T47D (cell line): ENCODE measurements at places on chromosomes 6 and 20.
A peak's percentile ranks its signal among the peaks of the same experiment; 100 is the strongest.

GRCh38 chr20:54190217-54190616, 16.4 kb upstream of the CYP24A1 start:
- DNase-seq = no peak

DNA sequence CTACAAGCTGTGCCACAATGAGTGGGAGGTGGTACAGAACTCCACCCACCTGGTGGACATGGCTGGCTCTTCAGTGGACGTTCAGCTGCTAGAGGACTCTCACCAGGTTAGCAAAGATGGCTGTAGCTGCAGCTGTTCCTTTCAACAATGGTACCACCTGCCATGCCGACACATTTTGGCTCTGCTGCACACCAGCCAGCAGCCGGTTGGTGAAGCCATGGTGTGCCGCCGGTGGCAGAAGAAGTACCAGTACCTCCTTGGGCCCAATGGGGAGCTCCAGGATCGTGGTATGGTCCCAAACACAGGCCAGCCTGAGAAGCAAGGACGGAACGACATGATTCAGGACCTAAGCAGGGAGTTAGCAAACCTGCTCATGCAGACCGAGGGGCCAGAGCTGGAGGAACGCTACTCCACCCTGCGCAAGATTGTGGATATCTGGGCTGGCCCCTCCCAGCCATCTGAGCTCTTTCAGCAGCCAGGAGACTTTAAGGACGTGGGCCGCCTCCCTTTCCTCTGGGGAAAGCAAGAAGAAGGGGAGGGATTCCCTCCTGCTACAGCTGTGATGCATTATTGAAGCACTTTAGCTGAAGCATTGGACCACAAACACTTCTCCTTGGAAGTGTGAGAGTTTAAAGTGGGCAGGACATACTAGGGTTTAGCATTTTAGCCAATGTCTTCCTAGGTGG, 2.8 kb upstream of the ZSWIM1 start:
- no peak for DNase-seq

DNA sequence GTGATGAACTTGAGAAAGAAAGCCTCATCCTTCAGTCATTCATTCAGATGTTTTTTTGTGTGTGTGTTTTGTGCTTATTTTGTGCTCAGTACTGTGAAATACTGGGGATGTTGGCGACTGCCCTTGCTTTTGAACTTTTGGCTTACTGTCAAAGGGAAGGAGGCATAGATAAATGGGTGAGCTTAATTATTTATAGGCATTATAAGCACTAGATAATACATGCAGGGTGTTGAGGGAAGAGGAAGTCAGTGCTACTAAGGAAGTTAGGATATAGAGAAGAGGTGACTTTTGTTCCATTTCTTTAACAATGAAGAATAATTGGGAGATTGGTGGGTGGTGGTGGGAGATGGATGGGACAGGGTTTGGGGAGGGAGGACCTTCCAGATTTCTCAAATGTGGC, 23.6 kb downstream of the XRN2 start:
- DNase-seq = no peak

- DNase-seq = no peak
Observed at GRCh38 chr20:48754292-48754691, 73.5 kb downstream of the PREX1 start.

DNA sequence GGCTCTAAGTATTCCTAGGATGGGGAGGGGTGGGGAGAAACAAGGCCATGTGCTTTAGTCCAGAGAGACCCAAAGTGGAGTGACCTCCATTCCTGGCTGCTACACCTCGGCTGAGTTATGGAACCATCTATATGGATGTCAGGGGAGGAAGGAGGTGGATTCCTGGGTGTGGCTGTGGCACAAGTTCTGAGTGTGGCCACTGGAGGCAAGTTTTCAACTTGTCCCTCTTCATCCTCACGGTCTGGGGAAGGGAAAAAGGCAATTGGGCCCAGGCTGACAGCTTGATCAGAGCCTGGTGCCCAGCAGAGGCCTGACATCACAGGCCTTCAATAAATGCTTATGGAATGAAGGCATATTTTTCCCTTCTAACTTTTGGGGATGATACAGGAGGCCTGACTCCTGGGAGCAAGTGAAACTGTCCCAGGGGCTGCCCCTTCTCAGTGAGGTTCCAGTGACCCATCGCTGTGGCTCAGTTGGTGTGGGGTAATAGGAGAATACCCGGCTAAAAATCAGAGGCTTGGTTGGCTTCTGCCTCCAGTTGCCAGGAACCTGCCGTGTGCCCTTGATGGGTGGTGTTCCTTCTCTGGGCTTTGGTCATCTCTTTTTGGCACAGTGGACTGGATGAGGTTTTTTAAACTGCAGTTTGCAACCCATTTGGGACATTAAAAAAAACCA, 1.8 kb upstream of the ITPR3 start:
- peak; percentile 43 for DNase-seq

GRCh38 chr6:167665698-167666330, 160.9 kb upstream of the AFDN start:
- no peak for DNase-seq

GRCh38 chr6:54426995-54427394, 118.8 kb downstream of the TINAG start:
- no peak for DNase-seq

DNA sequence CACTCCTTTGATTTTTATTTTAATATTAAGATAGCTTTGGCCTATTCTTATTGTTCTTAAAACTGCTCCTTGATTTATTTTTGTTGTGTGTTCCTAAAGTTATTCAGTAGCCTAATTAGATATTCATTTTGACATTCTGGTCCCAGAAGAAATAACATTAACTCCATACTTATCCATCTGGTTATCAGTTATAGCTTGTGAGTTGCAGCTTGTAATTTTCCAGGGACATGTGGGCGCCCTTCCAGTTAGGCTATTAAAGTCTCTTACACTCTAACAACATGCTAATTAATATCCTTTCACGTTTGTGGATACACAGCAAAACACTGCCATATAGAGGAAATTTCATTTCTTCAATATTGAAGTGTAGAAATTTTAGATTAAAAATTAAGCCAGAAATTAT, 987.5 kb downstream of the HACE1 start:
- DNase-seq = no peak

- DNase-seq = no peak
Observed at GRCh38 chr20:9958693-9959092, 76.1 kb upstream of the ANKEF1 start.

DNA sequence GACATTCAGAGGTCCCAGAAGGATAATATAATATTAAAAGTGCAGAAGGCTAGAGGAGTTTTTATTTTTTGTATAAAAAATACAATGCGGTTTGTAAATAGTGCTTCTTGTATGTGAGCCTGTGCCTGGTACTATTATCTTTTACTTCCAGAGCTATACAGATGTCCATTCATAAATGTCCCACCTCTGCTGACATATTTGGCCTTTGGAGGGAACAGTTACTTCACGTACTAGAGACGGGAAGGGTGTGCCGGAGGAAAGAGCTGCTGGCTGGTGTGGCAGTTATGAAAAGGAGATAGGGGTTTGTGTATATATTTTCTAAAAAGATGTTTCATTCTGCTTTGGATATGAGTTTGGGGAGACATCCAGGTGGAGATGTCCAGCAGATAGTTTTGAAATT, 8.8 kb downstream of the CD109 start:
- no peak for DNase-seq

GRCh38 chr6:111358454-111358853, 124.6 kb downstream of the REV3L start:
- DNase-seq = no peak

GRCh38 chr6:1390946-1391799, 1.8 kb downstream of the FOXF2 start:
- no peak for DNase-seq

DNA sequence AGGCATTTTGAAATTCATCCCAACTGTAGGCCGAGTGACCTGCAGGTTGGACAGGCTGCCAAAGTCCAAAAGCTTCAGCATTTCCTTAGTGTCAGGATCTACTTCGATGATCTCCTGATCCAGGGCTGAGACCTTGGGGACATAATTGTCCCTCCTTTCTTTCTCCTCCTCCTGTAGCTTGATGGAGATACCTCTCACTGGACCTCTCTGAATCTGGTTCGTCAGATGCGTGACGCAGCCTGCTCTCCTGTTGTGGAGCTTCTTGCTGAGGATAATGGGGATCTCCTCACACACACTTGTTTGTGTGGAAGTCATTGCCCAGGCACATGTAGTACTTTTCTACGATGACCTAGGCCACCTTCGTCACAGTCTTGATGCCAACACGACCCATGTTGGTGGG, 1.5 kb upstream of the MAS1L start:
- DNase-seq = no peak

DNA sequence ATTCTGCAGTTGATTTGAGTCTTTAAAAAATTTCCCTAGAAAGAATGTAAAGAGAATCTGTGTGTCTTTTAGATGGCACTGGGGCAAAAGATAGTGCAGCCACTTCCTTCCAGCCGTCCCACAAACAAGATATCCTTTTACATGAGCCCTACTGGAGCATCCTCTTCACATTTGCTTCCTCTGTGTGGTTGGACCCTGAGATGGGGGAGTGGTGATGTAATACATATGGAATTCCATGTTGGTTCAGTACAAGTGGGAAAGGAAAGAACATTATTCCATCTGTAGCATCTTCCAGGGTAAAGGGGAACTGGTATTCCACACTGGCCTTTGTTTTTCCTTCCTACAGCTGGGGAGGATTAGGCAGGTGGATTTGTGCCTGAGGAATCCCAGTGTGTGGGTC, 78.9 kb upstream of the ISM1 start:
- no peak for DNase-seq

DNA sequence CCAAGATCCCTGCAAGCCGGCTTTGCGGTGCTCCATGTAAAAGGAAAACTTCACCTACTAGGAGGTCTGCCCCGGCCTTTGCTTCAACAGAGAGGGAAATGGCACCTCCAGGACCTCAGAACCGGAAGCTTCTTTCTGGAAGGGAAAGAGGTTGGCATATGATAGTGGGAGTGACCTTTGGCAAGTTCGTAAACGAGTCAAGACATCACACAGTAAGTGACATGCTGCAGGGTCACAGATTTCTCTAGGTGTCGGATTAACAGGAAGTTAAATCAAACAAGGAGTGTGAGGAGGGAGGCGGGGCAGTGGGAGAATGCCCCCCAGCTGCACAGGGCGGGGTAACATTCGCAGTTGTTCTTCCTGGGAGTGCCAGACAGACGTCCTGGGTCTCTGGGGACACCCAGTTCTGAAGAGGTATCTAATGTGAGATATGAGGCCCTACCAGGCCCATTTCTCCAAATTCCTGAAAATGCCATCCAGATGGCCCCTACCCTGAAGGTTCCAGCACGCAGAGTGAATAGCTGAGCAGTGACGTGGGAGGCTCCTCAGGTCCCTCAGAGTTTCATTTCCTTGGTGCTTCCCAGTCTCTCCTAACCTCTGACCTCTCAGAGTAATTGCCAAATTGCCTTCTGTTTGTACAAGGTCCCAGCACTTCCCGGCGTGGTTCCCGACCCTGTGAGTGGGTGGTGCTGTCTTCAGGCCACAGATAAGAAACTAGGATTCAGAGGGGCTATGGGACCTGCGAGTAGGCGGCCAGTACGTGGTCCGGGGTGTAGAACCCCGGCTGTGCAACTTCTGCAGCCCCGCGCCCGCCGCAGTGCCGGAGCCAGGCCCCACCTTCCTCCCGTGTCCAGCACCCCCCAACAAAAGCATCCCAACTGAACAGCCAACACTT, 1.9 kb downstream of the RRBP1 start:
- DNase-seq = no peak

GRCh38 chr6:148495029-148495428, 152.4 kb downstream of the SASH1 start:
- no peak for DNase-seq

- no peak for DNase-seq
Observed at GRCh38 chr6:142118925-142119324, 13.8 kb upstream of the GJE1 start.

GRCh38 chr6:52162940-52163908, 23.0 kb upstream of the IL17A start:
- peak; percentile 57 for DNase-seq

DNA sequence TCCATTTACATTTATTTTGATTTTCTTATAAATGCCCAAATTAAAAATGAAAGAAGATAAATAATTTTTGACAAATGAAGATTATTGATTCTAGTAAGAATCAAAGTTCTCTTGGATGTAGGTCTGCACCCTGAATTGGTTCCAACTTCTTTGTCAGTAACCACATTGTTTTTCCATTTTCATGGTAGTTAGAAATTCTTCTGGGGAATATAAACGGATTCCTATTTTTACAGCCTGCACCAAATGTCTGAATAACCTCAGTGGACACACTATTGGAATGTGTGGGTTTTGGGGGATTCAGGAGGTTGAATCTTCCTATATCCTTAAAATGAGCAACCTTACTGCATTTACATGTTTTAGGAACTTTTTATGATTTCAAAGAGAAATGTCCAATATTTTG, 1085.3 kb upstream of the MAP3K7 start:
- DNase-seq = no peak

- DNase-seq = no peak
Observed at GRCh38 chr20:35768731-35769664, 2.8 kb upstream of the PHF20 start.

DNA sequence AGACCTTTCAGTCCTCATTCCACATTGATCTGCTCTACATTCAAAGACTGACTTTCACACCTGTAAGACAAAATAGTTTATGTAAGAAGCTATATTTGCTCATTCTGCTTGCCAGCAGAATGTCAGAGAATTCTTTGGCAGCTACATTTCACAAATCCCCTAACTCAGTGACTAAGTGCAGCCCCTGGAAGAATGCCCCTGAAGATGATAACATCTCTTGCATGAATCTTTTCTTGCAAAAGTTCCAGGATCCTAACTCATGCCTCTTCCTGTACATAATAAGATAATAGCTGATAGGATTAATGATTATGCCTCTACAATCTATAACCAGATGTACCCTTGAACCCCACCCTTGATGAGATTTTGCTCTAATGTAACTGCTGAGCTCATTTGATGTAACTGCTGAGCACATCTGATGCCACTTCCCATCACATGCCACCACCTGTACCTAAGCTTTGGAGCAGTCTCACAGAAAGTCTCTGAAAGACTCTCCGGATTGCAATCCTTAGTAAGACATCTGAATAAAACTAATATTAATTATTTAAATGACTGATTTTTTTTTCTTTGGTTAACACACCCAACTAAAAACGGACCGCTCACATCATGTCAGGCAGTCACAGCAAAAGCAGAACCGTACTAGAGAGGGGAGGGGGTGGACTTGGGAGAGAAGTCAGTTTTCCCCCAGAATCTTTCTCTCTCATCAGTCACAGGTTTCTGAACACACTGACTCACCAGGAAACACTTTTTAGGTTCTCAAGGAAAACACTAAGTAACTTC, 684 bp upstream of the DNAH8 start:
- DNase-seq = no peak

DNA sequence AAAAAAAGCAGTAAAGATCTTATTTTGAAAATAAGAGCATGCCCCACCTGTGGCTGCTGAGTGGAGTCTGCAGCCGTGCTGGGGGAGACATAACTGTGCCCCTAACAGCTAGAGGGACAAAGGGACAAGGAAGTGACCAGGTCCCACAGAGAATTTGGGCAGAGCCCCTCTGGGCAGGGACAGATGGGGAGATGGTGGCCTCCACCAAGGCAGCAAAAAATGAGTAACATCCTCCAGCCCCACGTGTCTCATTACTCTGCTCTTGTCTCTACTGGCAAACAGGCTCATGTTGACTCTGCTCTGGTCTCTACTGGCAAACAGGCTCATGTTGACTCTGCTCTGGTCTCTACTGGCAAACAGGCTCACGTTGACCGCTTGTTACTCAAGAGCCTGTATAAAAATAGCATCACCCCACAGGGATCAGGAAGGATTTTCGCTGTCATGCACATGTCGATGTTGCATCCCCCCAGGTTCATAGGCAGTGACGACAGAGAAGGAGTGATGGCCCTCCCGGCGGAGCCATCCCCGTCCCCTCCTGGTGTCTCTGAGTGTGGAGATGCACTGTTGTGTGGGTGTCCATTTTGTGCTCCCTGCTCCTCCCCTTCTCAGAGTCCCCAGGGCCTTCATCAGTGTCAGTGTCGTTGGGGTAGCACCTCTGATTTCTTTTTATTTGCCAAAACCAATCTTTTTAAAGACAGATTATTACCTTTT, 17.3 kb upstream of the PCMTD2 start:
- no peak for DNase-seq
